Activated CD4-positive, alpha-beta T cell treated with anti-CD3 and anti-CD28 coated beads for 1 hour (primary cell): ENCODE measurements at places on chromosomes 5 and 9.

DNA sequence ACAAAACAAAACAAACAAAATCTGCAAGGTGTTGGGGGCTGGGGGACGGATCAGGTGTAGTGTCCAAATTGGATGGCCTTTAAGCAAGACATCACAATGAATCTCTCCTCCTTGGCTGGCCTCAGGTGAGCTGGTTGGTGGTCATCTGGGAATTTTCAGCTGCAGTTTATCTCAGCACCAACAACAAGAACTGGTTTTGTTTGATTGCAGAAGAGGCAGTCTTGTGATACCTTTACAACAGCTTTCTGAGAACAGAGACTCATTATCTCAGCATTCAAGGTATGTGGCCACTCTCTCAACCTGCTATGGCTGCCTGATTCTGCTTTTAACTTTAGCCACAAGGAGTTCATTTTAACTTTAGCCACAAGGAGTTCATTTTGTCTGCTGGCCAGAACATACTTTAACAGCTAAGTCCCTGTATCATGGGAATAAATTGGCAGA, 1543.4 kb downstream of the EFNA5 start:
- DNase-seq = no peak

DNA sequence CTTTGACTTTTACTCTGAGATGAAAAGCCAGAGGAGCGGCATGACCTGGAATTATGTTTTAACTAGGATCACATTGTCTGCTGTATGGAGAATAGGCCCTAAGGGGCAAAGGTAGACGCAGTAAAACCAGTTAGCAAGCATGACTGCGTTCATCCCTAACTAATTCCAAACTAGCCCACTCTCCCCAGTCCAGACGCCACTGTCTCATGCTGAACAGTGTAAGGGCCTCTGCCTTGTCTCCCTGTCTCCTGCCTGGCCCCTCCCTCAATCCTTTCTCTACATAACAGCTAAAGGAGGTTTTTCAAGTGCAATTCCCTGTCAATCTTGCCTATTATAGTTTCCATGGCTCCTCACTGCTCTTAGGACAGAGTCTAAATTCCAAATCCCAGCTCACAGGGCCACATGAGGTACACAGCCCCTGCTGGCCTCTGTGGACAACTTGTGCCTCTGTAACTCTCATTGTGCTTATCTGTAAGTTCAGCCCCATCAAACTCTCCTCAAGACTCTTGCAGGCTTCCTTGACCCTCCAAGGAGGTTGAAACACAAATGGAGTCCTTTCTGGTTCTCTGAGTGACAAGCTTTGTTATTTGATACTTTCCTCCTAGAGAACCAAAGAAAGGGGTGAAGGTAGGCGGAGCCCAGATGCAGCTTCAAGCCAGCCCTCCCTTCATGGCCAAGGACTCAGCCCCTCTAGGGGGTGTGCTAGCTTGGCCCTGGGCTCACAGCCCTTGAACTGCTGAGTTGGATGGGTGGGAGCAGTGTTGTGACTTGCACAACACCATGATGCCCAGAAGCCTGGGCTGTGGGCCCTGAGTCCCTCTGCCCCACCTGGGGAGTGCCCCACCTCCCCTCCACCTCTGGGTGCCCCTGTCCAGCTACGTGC, 16.0 kb upstream of the SLC22A4 start:
- no peak for DNase-seq

- no peak for DNase-seq
Observed at GRCh38 chr9:138007566-138007917, 130.0 kb downstream of the CACNA1B start.

DNA sequence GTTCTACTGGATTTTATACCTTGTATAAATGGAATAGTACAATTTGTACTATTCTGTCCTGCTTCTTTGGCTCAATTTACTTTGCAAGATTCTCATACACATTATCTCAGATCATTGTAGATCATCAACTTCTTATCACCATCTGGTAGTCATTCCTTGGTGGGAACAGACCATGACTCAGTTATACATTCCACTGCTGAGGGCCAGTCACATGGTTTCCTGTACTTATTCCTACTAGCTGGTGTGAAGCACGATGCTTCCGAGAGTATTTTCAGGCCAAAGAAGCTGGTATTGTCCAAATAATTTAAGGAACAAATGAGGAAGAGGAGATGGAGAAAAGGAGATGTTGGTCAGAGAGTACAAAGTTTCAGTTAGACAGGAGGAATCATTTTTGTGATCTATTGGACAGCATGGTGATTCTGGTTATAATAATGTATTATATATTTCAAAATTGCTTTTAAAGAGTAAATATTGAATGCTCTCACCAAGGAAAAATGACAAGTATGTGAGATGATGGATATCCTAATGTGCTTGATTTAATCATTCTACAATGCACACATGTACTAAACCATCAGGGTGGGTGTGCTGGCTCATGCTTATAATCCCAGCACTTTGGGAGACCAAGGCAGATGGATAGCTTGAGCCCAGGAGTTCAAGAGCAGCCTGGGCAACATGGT, 124.1 kb downstream of the SYK start:
- DNase-seq = no peak

DNA sequence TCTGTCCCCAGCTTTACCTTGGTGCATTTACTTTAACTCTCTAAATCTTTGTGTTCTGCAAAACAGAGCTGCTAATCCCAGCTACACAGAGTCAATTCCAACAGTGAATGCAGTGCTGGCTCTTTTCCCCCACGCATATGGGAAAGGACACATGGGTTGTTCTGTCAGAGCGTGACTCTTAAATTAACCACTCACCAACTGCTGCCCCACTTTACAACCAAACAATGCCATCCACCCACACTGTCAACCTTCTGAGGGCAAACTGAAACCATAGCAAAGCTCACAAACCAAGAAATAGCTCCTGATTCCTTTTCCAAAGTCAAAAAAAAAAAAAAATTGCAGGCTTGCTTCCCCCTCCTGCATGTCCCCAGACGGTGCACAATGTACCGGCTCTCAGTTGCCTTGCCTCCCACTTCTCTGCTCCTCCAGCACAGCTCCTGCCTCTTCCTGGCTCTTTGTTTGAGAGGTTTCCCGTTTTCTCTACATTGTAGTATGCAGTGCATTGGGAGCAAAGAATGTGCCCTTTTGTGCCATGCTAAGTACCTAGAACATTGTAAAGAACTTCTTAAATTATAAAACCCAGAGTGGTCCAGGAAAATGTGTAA, 151.5 kb upstream of the DAPK1 start:
- DNase-seq = no peak
